Erythroblast (primary cell): ENCODE measurements at places on chromosomes 2 and 18.

GRCh38 chr18:76750269-76750668 is 72.1 kb upstream of the ZNF236 start:
- DNase-seq: no peak

GRCh38 chr18:52679354-52679753 is 339.4 kb downstream of the DCC start:
- DNase-seq: no peak

DNA sequence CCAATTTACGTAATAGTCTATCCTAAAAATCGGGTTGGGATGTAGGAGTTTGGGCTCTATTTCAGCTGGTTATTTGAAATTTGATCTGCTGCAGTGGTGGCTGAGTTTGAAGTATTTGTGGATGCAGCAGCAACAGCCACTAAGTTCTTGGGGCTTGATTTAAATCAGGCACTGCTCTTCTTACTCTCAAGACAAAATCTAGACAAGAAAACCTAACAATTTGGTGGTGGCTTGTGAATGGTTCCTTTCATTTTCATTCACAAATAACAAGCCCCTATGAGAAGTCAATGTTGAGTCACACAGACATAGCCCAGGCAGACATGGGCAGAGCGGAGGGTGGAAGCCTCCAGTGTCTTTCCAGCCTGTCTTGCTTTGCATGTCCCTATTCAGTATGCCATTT is 199.3 kb downstream of the LTBP1 start:
- DNase-seq: no peak

DNA sequence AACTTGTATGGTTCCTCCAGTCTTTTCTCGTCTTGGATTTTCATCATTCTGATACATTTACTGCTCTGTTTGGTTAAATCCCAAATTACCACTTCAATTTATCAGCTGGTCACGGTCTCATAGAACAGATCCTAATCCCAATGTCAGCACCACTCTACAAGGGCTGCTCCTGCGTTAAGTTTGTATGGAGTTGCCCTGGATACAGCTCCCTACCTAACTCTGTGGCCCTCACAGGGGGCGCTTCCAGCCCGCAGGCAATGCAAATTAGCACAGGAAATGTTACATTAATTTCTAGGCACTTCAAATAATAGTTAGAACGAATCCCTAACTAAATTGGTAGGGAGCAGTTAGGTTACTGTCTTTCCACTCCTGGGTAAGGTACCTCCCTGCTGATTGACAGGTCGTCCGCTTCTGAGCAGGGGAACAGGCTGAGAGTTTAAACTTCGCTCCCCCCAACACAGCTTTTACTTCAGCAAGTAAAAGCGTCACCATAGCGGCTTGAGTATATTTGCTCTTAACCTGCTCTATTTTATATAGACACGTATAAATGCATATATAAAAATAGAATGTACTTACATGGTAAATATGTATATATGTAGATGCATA is 238.5 kb upstream of the FANCL start:
- DNase-seq: no peak

DNA sequence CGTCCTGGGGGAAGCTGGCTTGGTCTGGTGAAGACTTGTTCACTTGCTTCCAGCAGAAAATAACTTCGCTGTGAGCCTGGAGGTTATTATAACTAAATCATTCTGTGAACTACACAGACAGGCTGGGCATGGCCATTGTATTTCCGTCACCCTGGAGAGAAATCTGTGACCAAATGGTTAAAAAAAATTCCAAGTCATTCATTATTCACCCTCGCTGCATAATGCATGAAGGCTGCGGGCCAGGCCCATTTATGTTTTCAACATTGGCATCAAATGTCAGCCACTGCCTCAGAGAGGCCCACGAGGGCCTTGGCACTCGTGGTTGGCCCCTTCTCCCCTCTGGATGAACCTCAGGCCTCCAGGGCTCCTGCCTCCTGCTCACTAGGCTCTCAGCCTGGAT is 57.7 kb downstream of the RRM2 start:
- no peak for DNase-seq

DNA sequence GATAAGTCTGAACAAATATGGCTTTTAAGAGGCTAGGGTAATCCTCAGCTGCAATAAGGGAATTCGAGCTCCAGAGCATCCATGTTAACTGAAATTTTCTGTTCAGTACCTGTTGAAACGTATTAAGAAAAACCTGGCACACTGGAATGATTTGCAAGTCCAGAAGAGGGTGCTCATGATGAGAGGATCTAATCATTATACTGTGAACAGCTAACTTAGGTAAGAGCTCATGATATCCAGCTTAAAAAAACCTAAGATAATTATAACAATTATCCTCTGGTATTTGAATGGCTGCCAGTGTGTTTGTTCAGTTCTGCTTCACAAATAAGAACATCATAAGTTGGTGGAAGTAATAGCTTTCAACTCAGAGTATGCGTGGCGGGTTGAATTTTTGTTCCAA is 1118.3 kb upstream of the DDX18 start:
- DNase-seq: no peak

DNA sequence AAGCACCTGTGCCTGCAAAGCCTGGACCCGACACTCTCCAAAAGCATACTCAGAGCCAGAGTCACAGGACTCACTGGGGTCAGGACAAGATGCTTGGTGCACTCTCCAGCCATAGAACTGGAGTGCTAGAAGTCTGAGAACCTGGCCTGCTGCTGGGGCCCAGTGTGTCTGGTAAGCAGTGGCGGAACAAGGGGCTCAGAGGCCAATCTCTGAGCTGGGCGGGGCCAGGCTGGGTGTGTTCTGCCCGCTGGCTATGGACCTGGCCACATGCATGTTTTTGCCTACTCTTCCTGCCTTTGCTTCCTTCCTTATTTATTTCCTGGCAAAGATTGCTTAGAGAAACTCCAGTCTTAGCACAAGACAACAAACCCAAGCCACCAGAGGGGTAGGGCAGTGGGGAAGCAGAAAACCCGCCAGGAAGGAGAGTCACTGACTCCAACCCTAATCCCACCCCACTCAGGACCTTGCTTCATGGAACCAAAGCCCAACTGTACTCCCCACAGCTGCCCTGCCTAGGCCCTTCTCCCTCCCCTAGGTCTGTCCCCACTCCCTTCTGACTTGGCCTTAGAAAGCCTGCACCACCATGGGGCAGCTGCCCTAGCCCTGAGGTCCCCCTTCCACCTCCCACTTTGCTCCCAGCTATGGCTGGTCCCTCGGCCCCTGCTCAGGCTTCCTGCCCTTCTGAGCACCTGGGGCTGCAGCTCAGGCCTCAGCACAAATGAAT is 315.5 kb downstream of the CELF4 start:
- DNase-seq: no peak

DNA sequence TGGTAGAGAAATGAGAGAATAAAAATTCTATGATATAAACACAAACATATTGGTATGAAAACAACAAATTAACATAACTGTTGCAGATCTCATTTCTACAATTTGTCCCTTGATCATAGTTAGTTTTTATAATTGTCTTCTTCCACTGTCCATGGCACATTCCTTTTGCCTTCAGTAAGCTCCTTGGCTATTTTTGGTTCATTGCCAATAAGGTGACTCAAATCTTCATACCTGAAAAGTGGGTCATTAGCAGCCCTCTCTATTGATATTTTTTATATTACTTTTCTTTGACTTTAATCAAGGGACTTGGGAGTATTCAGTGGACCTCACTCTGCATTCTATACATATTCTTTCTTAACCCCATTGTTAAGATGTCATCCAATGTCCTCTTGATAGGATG is 552.9 kb downstream of the TDRD15 start:
- DNase-seq: no peak
